ENCODE measurements at places on chromosomes 11 and 22.

GRCh38 chr22:38083931-38084631 is at the start of gene SLC16A8:
TSS of gene SLC16A8 (minus strand) at chr22:38084184. CDS start at chr22:38082873, 1,311 bp downstream.
- DNase-seq, result no peak

GRCh38 chr11:21121991-21122390 is 452.6 kb downstream of the NELL1 start:
- DNase-seq, result no peak

GRCh38 chr11:279966-280705 is 1.9 kb downstream of the NLRP6 start:
- no peak for DNase-seq

DNA sequence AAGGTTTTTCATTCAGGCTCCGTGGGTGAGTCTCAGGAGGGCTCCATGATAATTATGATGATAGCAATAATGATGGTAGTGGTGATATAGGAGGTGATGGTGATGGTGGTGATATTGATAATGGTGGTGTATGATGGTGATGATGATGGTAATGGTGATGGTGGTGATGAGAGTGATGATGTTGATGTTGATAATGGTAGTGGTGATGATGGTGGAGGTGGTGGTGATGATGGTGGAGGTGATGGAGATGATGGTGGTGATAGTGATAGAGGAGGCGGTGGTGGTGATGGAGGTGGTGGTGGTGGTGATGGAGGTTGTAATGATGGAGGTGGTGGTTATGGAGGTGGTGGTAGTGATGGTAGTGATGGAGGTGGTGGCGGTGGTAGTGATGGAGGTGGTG is 79.4 kb downstream of the MPPED1 start:
- DNase-seq, result no peak

GRCh38 chr11:44733877-44734276 is 7.1 kb downstream of the TSPAN18 start:
- DNase-seq, result no peak

GRCh38 chr11:128731041-128731663 is 37.3 kb downstream of the FLI1 start:
- DNase-seq, result no peak

- DNase-seq, result no peak
Observed at GRCh38 chr11:69816671-69817070, 2.5 kb downstream of the FGF3 start.

- DNase-seq, result no peak
Observed at GRCh38 chr11:18091731-18092130, 14.2 kb downstream of the SAAL1 start.

DNA sequence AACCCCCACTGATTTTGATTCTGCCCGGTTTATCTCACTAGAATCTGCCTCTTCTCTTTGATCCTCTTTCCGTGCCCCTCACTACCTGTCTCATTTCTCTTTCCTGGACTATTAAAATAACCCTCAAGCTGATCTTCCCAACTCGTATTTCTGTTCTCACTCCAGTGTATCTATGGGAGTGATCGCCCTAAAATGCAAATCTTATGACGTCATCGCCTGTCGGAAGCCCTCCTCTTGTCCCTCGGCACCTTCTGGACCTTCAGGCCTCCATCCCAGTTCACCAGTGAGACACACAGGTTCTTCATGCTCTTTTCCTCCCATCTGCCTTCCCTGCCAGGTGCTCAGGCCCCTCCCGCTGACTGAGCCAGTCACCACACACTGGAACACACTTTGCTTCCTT is 234.5 kb upstream of the TBCEL start:
- DNase-seq, result no peak

- no peak for DNase-seq
Observed at GRCh38 chr11:35785287-35786167, 123.0 kb downstream of the TRIM44 start.

- no peak for DNase-seq
Observed at GRCh38 chr22:40345815-40346184, 500 bp upstream of the ADSL start.

DNA sequence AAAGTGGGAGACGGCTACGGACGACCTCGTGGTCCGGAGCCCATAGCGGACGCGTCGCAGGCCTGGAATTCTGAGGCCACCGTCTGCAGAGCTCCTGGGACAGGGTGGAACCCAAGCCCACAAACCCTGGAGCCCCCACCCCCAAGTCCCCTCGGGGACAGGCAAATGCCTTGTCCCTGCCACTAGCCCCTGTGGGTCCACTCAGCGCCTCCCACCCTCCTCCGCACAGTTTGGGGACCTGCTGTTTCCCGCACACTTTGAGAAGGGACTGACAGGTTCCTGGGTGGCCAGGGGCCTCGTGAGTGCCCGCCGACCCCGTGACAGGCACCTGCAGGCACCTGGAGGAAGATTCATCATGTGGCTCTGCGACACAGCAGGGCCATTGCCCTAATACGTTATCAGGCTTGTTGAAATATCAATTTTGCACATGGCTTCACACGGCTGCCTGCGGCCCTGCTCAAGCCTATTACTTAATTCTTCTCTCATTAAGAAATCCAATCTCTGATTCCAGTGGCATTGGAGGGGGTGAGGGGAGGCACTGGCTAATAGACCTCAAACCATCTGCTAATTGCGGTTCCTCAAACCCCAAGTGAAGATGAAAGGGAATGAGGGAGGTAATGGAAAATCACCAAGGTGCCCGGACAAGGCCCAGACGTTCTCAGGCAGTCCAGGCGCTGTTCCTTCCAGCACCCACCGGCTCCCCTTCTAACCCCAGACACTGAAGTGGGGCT is 672.5 kb downstream of the BRD1 start:
- DNase-seq, result no peak

DNA sequence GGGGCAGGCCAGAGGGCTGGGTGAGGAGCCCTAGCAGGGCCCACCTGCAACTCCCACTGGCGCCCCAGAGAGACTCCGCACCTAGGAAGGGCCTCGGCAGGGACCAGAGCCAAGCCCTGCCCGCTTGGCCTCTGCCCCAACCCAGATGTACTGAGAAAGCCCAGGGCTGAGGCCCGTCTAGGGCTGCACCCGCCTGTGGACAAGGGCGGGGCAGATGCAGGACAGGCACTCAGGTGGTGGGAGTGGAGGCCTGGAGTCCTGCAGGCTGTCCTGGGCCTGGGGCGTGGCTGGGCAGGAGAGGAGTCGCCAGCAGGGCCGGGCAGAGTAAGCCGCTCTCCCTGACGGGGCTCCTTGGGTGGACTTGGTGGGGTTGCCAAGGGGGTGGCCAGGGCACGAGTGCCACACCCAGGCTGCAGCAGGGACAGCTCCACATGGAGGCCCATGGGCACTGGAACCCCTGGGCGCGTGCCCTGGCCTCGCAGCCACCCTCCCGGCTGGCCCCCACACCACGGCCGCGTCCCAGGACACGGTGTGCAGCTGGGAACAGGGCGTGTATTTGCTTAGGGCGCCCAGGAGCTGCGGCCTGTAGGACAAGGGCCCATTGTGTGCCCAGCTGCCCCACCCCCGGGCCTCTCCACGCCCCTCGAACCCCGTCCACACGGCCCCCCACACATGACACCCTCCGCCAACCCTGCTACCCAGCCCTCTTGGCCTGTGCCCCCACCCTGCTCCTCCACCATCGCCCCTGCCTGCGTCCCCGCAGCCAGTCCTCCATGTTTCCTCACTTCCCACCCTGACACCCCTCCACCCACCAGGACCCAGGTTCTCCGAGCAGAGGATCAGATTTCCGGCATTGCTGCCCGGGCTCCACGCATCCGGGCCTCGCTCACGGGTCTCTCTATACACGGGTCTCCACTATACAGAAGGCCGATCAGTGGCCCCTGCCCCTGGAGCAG is 11.3 kb upstream of the PIM3 start:
- no peak for DNase-seq

DNA sequence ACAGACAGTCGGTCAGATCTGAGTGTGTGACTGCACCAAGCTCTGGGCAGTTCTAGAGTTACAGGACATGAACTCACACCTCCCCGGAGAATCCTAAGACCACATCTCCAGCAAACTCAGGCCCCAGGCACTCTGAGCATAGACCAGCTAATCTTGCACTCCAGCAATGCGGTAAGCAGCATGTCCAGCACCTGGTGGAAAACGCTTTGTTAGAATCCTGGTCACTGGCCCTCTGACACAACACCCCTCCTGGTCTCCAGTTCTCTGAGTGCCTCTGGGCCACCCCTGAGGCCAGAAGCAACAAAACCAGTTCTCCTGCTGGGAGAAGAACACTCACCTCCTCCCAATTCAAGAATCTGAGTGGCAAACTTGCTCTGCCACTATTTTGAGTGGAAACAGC is 82.7 kb upstream of the TMEM45B start:
- DNase-seq, result no peak

DNA sequence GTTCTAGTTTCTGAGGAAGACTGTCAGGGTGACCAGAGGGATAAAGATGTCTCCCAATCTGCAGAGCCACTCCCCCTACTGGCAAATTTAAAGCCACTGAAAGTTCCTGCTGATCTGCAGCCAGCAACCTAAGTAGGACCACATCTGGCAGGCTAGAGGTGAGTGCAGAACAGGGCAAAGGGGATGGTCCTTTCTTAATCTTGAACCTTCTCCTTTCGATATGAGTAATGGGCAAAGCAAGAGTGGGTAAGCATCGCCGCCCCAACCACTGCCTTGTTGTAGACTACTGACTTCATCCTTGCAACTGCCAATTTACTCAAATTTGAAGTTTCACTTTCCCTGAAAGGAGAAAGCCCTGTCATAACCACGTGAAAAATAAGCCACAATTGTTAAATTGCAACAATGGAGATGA is 30.7 kb downstream of the SCUBE2 start:
- no peak for DNase-seq

GRCh38 chr11:19275496-19275895 is 34.8 kb upstream of the E2F8 start:
- DNase-seq, result no peak

DNA sequence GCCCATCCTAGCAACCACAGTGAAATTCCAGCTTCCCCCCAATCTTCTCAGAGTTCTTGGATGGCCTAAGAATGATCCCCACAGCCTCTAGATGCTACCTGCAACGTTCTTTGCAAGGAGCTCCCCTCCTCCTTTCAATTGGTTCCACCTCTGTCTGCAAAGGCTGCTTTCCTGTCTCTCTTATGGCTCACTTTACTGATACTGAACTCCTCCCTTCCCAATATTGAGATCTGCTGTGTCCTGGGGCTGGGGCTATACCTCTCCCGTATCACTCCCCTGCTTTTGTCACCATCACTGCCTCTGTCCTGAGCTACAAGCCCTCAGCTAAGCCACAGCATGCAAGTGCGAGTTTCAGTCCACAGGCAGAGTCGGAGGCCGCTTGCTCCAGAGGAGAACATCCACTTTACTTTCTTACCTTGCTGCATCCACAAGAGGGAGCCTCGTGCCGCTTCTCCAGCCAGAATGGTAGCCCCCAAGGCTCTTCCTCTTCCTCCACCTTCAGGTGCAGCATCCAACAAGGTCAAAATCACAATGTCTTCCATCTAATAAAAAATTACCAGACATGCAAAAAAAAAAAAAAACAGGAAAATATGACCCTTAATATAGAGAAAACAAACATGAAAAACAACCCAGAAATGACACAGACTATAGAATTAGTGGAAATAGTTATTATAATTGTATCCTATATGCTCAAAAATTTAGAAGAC is 48.6 kb upstream of the TMEM45B start:
- DNase-seq, result no peak

DNA sequence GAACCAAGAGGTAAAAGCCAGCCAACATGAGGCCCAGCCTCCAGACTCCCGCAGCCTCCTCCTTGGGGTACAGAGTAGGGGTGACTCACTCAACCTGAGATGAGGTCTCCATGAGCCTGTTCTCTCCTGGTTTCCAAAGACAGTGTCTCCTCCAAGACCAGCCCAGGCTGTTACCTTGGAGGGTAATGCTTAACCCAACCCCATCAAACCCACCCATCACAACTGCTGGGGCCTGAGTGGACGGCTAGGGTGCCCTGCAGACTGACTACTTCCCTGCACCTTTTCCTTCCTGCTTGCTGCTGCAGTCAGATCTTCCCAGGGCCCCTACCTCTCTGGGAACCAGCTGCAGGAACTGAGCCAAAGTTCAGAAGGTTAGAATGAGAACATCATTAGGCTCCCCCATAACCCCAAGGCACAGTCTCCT is 5.1 kb upstream of the NOL12 start:
- no peak for DNase-seq

DNA sequence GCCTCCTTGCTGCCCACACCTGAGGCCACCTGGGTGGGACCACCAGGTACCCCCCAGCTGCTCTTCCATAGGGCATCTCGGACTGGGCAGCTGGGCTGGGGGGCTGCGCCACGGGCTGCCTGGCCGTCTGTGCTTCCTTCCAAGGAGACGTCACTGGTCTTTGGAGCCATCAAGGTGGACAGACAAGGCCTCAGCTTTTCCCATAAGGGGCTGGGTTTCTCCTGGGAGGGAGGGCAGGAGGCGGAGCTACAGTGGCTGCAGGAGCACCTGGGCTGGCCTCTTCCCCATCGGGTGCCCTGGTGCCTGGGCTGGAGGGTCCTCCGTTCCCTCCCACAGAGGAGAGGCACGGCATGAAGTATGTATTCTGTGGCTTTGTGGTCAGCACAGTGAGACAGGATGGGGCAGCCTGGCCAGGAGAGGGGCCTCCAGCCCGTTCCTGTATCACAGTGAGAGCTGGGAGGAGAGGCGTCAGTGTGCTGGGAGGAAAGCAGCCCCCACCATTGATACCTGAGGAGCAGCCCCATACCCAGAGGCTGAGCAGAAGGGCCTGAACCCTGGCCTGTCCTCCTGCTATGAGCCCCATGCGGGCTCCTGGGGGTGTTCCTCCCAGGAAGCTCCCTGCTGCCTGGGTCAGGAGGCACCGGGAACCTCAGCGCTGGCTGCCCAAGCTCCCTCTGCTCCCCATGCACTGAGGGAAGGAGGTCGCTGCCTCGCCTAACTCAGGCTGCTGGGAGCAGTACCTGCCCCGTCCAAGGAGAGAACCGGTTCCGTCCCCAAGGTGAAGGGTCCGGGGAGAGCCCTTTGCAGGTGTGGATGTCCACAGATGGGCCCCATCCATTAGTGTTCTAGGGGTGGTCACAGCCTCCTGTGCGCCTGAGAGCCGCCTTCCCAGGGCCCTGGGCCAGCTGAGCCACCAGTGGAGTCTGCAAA is 1075.0 kb downstream of the BRD1 start:
- DNase-seq, result no peak

GRCh38 chr11:59501931-59502330 is 1.4 kb upstream of the OR4D11 start:
- no peak for DNase-seq

- DNase-seq, result no peak
Observed at GRCh38 chr11:111230122-111230465, 15.4 kb upstream of the POU2AF2 start.

GRCh38 chr11:6110011-6110410 is 2.5 kb downstream of the OR56B4 start:
- no peak for DNase-seq

- DNase-seq, result no peak
Observed at GRCh38 chr11:76209375-76209972, 3.2 kb upstream of the WNT11 start.

- DNase-seq, result no peak
Observed at GRCh38 chr22:46738647-46739093, 618 bp upstream of the CERK start.

DNA sequence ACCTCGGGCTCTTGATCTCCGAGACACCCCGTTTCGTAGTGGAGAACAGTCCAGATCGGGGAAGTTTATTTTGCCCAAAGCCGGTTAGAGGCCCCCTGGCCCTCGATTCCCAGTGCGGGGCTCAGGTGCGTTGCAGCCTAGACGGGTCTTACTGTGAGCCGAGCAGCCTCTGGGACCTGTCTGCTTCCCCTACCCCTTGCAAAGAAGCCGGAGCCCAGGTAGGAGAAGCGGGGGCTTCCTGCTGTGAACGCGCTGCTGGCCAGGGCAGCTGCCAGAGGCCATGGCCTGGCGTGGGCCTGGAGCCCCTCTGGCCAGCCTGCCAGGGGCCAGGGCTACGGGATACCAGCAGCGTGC is 621 bp downstream of the TSPO start:
- no peak for DNase-seq

- no peak for DNase-seq
Observed at GRCh38 chr11:3840004-3840869, 522 bp downstream of the RHOG start.
